ENCODE measurements at places on chromosomes 7 and 10.

GRCh38 chr7:44067064-44067951 lies 1.9 kb upstream of the PGAM2 start:
- DNase-seq, result no peak

DNA sequence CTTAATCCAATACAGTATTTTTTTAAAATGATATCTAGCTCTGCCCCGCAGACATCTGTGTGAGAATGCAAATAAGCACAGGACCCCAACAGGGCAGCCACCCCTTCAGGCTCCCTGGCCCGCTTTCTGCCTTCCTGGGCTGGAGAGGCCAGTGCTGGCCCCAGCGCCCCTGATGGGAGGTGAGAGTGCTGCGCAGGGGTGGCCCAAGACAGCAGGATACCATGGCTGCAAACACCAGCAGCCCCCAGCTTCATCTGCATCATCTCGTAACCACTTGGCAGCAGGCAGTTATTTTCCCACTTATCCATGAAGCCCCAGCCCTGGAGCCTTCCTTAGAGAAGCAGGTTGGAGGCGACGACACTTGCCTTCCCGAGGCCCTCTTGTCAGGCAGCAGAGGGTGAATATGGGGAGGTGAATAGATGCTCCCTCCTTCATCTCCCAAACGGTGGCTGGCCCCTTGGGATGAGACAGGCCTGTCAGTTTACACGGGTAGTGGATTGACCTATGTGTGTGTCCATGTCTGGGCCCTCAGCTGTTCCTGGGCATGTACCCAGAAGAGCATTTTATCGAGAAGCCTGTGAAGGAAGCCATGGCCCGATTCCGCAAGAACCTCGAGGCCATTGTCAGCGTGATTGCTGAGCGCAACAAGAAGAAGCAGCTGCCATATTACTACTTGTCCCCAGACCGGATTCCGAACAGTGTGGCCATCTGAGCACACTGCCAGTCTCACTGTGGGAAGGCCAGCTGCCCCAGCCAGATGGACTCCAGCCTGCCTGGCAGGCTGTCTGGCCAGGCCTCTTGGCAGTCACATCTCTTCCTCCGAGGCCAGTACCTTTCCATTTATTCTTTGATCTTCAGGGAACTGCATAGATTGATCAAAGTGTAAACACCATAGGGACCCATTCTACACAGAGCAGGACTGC lies 71.2 kb downstream of the ALOX5 start:
- DNase-seq, result peak; percentile 23

GRCh38 chr7:38375453-38375852 lies 102.0 kb upstream of the TARP start:
- no peak for DNase-seq

DNA sequence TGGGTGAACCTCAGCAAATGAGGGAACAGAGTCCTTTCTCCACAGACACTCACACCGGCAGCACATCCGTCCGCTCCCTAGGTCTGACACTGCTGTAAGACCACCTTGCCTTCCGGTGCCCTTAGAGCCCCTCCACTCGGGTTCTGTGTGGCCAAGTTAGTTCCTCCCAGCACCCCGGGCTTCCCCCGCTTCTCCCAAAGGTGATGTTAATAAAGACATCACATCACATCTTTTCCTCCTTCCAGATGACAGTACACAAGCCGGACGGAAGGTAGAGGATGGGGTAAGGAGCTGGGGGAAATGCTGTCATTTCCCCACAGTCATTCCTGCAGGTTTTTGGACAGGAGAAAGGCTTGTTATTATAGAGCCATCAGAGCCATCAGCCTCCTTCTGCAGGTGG lies 42.3 kb downstream of the OAT start:
- DNase-seq, result no peak

DNA sequence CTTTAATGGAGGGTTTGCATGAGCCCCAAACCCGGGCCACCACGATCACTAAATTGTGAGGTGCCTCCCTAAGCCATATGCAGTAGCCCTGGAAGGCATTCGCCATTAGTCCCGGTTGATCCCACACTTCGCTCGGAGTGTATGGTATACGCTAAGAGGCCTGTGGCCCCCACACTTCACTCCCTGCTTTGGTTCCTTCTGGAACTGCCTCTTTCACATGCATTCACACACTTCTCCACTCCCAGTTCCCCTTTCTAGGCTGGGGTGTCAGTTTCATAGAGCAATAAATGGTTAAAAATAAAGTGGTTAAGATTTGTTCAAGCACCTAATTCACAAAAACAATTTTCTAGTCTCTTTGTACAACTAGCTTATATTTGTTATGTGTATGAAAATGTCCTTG lies 212.1 kb upstream of the KCND2 start:
- no peak for DNase-seq

DNA sequence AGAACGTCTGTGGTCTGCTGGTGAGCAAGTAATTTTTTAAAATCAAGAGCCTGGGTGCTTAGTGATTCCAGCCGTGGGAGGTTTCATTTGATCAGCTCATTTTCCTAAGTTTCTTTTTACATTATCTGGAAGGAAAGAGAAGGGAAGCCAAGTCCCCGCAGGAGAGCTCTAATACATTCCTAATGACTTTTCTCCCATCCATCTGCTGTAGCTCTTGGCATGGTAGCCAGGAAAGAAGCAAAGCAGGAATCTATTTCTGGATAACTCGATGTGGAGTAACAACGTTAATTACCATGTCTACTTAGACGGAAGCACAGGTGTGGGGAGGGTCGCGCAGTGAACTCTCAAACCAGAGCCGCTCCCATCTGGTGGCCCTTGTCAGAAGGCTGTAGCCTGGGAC lies 121.9 kb downstream of the PAXIP1 start:
- DNase-seq, result no peak

DNA sequence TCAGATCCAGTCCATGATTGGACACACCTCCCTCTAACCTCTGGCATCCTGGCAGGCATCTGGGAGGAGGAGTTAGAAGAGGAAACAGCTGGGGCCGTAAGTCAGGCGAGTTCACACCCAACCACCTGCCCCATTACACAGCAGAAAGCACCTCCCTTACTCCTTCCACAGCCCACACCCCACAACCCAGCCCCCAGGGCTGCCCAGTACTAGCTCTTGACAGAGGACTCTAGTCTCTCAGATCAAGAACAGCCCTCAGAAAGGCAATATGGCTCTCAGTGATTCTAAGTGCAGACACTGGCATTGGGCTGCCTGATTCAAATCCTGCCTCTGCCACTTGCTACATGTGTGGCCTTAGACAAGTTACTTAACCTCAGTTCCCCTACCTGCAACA lies 34.1 kb downstream of the KCNMA1 start:
- DNase-seq, result no peak

DNA sequence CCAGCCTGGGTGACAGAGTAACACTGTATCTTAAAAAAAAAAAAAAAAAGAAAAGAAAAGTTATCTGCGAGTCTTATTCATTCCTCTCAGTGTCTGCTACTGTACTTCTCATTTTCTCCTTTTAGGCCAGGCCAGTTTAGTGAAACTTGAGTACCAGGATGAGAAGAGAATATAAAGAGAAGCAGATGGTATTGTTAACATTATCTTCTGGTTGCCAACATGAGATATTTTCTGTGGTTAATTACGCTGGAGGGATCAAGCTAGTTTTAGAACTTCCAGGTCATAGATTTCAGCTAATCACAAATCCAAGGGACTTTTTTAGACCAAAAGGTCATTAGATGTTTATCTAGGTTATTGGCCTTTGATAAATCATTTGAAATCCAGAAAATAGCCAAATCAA lies 252.6 kb upstream of the SMIM30 start:
- no peak for DNase-seq

GRCh38 chr7:101235050-101235449 lies 2.6 kb downstream of the CLDN15 start:
- no peak for DNase-seq

DNA sequence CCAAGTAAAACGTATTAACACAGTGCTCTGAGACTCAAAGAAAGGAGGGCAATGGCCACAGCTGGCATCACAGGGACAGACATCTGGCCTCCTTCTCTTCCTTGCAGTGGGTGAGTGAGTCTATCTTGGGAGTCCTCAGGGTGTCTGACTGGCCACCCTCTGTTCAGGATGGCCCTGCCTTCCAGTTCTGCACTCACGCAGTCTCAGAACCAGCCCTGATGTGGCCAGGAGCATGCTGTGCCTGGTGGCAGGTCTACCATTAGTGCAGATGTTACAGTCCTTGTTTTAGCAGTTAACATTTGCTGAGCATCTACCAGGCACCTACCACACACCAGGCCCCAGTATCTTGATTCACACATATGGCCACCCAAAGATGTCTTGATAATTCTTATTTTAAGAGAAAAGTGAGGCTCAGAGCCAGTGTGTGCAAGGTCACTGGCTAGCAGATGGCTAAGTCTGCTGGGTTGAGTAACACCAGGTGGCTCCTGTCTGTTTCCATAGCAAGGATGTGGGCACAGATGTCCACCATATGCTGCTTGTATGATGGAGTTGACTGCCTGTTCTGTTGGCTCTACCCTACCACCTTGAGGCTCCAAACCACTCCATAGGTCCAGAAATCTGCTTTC lies 23.2 kb upstream of the ARHGAP22 start:
- DNase-seq, result no peak

DNA sequence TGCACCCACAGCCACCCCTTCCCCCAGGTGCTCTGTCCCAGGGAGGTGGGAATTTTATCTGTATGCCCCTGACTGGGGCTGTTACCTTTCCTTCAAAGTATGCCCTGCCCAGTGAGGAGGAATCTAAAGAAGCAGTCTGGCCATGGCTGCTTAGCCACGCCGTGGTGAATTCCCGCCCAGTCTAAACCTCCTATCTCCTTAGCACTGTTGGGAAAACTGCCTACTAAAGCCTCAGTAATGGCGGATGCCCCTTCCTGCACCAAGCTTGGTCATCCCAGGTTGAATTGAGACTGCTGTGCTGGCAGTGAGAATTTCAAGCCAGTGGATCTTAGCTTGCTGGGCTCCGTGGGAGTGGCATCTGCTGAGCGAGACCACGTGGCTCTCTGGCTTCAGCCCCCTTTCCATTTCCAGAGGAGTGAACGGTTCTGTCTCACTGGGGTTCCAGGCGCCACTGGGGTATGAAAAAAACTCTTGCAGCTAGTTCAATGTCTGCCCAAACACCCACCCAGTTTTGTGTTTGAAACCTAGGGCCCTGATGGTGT lies 87.2 kb downstream of the ABCC2 start:
- DNase-seq, result no peak

DNA sequence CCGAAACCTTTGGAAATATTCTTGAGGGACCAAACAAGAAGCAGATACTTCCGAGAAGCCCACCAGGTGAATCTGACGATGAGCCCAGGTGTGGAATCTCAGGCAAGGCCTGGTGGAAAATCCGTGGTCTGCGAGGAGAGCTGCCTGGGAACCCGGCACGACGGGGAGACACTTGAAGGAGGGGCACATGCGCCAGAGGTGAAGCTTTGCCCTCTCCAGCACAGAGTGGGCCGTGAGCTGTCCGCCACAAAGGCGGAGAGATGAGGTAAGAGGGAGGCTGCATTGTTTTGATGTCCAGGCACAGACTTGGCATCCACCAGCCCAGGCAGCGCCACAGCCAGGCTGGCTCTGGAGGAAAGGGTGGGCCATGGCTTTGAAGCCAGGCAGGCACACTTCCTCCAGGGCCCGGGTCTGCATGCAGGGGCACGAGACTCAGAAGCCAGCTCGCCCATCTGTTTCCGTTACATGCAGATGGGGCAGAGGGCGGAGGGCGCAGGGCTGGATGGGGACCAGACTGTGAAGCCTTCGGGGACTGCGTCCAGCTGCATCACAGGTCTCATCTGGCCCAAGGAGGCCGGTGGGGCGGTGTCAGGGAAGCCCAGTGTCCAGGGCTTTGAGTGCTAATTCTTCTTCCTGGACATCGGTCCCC lies 45.4 kb downstream of the CALML3 start:
- DNase-seq, result no peak

- no peak for DNase-seq
These were observed 146.6 kb downstream of the RAPGEF5 start for GRCh38 chr7:22210355-22210754.

DNA sequence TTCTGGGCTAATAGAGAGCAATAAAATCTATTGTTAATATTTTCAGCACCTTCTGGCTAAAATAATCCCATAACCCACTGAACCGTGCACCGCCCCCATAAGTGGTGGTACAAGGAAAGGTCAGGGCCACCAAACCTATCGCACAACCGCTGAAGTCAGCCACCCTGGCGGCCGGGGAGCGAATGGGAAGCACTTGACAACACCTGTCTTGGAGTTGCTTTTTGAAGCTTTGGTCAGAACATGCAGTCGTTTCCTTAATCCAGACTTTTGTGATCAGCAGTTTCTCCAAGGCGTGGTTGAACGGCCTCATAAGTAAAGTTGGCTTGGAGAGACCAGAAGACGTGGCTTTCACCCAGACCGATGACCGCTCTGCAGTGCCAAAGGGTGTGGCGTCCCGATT lies 97.4 kb downstream of the DNAJB6 start:
- DNase-seq, result no peak

DNA sequence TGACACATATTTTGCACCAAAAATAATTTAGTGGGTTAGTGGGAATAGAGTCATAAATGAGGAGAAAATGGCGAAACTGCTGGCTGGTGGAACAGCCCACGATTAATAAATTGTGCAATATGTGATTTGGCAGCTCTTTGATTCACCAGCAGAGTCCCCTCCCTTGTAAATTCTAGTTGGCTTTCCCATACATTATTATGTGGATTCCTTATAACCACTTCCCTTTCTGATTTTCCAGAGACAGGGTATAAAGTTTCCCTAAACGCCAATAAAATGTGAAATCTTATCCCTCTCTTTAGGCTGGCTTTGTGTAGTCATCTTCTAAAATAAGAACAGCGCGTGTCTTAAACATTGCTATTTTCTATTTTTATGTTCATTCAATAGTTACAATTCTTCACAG lies 149.4 kb upstream of the FERD3L start:
- no peak for DNase-seq

GRCh38 chr10:75428434-75429158 lies 2.8 kb upstream of the LRMDA start:
- DNase-seq, result no peak

DNA sequence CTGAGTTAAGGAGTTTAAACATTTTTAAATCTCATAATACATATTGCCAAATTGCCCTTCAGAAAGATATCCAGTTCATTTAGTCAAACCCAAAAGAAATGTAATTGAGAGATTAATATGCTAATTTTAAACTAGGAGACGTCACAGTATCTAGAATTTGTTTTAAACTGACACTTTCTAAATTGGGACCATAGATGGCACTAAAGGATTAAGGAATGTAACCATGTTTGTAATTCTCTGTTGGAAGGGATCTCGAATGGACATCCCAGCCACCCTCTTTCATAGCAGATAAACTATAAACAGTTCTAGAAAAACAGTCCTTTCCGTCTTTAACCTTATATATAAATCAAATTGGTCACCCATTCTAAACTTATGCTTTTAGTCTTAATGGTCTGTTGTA lies 30.0 kb upstream of the SAMD9L start:
- no peak for DNase-seq

- no peak for DNase-seq
These were observed 99.3 kb downstream of the COL13A1 start for GRCh38 chr10:69901022-69901421.

Data from substantia nigra (tissue), 51 donors.